ENCODE measurements at places on chromosomes 3 and 15.
A peak's percentile ranks its signal among the peaks of the same experiment; 100 is the strongest.

DNA sequence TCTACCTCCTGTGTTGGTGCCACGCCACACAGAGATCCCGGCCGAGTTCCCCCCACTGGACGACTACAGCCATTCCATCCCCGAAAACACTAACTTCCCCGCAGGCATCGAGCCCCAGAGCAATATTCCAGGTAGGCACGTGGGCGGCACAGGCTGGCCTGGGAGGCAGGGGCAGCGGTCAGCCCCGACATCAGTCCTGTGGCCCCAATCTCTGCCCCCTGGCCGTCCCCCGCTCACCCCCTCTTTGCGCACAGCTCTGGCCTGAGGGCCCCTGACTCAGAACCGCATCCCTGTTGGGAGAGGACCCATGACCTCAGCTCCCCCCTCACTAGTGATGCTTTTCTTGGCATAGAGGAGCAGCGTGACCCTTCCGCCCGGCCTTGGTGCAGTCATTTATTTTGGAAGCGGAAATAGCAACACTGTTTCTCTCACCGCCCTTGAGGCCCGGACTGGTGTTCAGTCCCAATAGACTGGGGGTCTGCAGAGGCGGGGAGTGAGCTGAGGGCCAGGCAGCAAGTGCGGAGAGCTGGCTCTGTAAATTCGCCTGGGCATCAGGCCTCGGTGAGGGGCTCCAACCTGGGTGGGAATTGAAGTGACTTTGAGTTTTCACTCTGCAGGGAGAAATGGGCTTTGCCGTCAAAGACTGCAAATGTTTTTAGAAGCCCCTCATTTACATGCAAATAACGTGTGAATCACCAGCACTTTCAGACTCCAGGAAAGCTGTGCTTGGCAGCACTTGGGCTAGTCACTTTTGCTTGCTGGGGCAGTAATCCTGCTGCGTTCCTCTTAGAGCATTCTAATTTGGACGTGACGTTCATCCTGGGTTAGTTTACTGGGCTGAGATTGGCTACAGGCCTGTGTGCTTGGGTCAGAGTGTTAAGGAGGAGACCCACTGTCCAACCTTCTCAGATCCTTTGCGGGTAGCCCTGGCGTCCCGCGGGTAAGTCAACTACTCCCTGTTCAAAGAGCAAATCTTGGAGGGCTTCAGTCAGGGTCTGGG, 88.9 kb downstream of the AAGAB start:
- no peak for DNase-seq

DNA sequence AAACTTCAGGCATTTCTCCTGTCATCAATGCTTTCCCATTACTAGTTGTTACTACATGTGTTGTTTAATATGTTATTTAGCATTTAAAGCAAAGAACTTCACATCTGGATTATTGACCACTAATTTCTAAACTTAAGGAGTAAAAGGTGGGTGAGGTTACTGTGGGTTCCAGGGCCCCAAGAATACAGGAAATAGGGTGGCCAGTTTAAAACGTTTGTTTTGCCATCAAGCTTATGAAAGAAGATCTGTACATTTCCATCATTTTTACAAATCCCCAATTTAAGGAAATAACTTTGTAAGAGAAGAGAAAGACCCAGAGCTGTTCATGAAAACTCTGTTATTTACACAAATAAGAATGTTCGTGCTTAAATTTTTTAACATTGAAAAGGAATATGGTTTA, 54.5 kb upstream of the ACKR4 start:
- no peak for DNase-seq

DNA sequence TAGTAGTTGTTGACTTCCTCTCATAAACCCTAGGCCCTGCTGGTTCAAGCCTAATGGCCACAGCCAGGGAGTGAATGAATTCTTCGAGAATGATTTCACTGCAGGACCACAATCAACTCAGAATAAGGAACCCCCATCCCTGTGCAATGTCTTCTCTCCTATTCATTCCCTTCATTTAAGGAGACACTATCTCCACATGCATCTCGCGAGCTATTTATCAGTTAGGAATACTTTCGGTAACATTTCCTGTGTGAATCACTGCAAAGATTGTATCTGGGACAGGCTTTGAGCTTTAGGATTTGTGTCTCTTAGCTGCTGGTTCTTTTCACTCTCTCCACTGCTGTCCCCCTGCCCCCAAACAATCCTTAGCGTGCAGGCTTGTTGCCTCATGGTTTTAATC, 94.4 kb downstream of the MYLK start:
- no peak for DNase-seq

DNA sequence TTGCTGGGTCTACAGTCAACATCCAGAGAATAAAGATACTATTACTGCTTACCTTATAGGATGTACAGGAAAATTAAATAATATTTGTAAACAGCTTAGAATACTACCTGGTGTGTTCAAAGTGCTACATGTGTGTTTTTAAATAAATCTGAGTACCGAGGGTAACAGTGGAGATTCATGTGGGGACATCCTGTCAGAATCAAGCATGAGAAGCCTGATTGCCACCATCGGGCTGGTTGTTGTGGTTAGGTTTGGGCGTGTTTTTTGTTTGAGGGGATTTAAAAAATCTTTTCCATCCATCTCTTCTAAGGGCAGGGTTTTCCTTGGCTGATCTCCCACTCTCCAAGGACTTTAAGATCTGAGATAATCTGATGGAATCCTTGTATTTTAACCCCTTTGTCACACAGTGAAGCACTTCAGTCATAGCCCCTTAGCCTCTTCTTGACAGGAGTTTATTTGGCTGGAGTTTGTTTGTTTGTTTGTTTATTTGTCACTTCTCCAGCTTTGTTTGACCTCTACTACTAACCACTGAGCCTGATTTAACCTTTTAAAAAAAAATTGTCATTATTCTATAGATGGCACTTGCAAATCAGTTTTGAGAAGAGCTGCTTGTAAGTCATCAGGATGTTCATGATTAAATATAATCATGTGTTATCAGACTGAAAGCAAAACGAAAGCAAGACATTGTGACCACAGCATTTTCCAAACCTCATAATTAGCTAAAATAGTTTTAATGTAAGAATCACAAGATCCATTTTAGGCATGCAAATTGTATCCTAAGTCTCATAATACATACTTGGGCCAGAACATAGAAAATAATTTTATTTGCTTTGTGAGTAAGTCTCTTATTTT, 72.8 kb upstream of the RARB start:
- no peak for DNase-seq

DNA sequence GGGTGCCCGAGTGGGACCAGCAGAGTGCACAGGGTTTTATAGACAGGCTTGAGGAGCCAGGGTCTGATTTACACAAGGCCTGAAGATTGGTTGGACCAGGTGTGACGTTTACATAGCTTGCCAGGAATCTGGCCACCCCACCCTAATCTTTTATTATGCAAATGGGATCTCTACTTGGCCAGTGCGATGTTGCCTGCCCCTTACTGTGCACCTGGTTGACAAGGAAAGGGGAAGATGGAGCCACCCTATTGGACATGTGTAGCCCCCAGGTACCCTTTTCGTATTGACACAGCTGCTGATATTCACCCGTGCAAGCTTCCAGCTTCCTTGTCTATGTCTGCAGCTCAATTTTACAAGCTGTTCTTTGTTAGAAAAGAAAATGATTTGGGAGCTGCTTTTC, 132.0 kb downstream of the ARNT2 start:
- no peak for DNase-seq

DNA sequence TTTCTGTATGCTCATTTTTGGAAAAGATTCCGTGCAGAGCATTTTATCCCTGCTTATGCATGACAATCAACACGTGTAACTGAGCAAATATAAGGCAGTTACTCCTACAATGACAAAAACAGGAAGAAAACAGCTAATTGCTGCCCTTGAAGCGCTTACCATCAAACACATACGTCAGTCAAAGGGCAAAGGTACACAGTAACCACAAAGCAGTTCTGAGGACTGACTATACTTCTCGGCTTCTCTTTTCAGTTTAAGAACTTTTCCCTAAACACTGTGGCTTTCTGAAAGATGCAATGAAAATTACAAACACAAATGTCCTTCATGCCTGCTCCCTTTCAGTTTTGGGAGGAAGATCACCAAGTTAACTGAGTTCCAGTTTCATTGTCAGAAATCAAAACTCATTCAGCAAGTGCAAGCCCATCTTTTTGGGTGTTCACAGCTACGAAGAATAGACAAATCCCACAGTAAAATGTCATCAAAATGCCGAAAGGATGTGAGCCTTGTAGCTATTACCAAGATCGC, 602.8 kb downstream of the FOXP1 start:
- DNase-seq: no peak

GRCh38 chr15:40142428-40142827, 18.4 kb upstream of the BUB1B start:
- DNase-seq: no peak

DNA sequence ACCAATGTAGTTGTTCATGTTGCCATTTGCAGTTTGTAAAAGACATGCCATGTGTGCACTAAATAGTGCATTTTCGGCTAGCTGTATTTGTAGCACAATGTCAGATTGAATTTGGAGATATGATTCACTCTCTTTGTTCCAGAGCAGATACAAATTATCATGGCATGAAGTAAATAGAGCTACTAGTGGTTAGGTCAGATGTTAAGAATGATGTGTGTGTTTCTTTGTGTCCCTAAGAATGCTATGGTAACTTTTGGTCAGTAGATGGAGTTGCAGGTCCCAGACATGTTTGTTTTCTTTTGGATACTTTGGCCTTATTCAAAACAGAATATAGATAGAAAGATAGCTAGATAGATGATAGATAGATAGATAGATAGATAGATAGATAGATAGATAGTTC, 595.8 kb downstream of the NLGN1 start:
- no peak for DNase-seq

- no peak for DNase-seq
These were observed 5.4 kb downstream of the VILL start for GRCh38 chr3:37995652-37996641.

DNA sequence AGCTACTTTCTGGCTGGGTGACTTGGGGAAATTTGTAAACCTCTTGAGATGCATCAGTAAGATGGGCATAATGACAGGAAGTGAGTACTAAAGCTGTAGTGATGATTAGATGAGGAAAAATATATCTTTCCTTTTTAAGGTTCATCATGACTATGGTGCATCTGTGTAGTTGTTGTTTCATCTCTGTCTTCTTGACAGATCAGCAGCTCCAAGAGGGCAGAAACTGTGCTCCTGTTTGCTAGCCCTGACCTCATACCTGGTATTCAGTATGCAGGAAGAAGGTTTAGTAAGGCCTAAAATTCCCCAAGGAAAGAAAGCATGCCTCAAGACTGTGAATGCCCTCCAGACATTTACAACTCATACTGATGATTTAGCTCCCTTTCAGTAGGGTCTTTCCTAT, 82.5 kb upstream of the PSMD6 start:
- DNase-seq: no peak

DNA sequence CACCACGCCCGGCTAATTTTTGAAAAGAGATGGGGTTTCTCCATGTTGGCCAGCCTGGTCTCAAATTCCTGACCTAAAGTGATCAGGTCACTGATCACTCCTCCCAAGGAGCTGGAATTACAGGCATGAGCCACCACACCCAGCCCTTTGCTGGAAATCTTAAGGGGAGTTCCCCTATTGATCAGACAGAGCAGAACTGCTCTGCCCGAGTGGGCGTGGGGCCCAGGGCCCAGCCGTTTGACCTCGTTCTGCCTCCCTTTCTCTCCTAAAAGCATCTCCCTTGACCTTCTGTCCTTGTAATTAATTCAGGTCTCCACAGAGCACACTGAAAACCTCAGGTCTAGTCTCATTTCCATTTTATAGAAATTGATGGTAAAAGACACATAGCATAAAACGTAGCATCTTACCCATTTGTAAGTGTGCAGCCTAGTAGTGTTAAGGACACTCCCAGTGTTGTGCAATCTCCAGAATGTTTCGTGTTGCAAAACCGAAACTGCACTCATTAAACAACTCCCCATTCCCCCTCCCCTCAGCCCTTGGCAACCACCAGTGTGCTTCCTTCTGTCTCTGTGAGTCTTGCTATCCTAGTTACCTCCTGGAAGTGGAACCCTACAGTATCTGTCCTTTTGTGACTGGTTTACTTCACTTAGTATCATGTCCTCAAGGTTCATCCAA, 89.3 kb downstream of the SLCO3A1 start:
- DNase-seq: peak; percentile 7

- no peak for DNase-seq
These were observed 15.7 kb downstream of the TF start for GRCh38 chr3:133761605-133762484.

DNA sequence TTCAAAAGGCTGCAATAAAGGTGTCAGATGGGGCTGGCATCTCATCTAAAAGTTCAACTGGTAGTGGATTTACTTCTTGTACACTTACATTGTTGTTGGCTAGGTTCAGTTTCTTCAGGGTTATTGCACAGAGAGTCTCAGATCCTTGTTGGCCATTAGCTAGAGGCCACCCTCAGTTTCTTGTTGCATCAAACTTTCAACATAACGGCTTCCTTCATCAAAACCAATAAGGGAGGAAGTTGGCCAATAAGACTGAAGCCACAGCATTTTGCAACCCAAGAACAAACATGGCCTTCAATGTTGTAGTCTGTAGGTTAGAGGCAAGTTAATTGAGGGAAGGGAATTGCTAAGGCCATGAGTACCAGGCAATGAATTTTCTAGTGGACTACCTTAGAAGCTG, 218.0 kb downstream of the ZBBX start:
- no peak for DNase-seq

- no peak for DNase-seq
These were observed 19.9 kb downstream of the ALDH1L1 start for GRCh38 chr3:126160243-126161210.

- no peak for DNase-seq
These were observed 694.9 kb downstream of the NTRK3 start for GRCh38 chr15:87561641-87562040.

- DNase-seq: peak; percentile 6
These were observed 129.1 kb upstream of the RAP2B start for GRCh38 chr3:153032891-153033290.

GRCh38 chr15:66369773-66370651, 13.5 kb upstream of the TIPIN start:
- DNase-seq: no peak

- DNase-seq: no peak
These were observed 148.5 kb downstream of the MFSD1 start for GRCh38 chr3:158950178-158950901.

DNA sequence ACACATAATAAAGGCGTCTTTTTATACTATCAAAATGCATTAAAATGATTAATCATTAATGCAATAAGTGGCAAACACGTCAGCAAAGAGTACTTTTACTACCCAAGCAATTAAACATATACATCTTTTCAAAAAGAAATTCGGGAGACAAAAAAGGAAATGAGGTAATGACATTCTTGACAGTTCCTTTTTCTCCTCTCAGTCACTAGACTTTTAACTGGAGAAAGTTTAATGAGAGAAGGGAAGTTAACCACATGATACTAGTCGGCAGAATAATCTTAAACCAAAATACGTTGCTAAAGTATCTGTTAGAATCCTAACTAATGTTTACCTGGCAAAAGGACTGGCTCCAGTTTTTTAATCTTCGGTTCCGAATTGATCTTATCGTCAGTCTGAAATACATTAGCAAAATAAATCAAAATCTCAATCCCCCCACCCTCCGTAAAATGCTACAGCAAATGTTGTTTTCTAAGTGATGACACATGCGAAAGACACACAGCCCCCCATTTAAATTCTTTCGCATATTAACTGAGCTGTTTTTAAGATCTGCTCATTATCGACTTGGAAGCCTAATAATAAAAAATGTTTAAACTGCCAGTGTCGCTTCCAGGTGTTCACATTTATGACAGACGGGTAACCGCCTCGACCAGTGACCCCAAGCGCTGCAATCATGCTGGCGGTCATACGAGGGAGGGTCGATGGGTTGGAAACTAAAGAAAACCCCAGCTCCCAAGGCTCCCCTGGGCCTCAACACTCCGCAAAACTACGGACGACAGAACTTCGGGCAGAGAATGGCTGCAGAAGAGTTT, 778 bp downstream of the MTMR10 start:
- DNase-seq: no peak
